ENCODE measurements at places on chromosomes 1 and 21.

- DNase-seq: no peak
Measured at GRCh38 chr21:17784180-17784598, 35.0 kb downstream of the C21orf91 start.

DNA sequence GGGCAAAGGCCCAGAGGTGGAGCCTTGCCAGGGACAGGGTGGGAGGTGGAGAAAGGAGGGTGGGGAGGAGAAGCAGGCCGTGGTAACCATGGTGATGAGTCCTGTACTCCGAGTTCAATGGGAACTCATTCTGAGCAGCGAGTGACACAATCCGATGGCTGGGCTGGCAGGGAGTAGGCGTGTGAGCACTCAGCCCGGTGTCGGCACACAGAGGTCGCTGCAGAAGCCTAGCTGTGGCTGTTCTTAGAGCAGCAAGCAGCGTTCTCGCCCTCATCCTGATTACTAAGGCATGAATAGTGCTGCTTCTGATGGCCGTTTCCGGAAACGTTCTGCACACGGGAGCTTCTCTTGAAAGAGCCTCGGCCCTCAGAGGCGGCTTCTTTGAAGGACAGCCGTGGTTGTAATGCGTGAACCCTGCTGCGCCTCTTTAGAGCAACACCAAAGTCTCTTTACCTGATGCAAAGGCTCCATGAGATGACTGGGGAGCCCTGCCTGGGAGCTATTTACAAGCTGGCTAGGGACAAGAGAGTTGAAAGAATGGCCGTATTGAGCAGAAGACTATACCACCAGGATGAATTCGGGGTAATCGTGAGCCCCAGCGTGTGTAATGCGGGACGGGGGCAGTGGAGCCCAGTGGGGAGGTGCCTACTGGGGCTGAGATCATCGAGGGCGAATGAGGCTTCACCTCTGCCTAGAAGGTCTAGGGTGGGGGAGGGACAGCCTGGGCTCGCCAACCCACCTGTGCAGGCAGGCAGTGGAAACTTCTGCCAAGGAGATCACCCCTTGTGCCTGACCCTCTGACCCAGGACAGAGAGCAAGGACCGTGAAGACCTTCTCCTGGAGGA, 72.8 kb upstream of the PAX7 start:
- DNase-seq: no peak

DNA sequence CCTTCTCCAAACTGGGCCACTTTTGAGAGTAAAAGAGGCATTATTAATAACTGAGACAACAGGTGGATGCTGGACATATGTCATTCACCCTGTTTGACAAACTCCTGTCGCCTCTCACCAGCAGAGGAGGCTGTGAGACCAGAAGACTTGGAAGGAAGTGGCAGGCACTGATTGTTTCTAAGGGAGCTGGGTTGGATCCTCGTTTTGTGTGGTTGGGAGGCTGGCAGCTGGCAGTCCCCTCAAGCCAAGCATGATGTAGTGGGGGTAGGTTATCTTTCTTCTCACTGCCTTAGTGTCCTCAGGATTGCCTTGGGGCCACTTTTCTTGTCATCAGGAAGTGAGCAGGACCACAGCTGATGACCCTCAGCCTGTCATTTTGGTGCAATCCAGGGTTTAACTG, 86.5 kb upstream of the KCNJ15 start:
- no peak for DNase-seq

- no peak for DNase-seq
Measured at GRCh38 chr21:42527489-42528158, 14.0 kb downstream of the SLC37A1 start.

DNA sequence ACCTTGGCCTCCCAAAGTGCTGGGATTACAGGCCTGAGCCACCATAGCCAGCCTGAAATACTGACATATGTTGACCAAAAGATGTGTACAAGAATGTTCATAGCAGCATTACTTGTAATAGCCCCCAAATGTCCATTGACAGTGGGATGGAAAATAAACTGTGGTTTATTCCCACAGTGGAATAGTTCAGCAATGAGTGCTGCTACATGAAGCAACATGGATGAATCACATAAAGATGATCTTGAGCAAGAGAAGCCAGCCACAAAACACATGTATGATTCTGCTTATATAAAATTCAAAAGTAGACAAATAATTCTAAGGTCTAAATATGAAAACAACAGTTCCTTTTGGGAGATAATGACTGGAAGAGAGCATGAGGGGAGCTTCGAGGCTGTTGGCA, 9.1 kb upstream of the CREG1 start:
- DNase-seq: no peak

DNA sequence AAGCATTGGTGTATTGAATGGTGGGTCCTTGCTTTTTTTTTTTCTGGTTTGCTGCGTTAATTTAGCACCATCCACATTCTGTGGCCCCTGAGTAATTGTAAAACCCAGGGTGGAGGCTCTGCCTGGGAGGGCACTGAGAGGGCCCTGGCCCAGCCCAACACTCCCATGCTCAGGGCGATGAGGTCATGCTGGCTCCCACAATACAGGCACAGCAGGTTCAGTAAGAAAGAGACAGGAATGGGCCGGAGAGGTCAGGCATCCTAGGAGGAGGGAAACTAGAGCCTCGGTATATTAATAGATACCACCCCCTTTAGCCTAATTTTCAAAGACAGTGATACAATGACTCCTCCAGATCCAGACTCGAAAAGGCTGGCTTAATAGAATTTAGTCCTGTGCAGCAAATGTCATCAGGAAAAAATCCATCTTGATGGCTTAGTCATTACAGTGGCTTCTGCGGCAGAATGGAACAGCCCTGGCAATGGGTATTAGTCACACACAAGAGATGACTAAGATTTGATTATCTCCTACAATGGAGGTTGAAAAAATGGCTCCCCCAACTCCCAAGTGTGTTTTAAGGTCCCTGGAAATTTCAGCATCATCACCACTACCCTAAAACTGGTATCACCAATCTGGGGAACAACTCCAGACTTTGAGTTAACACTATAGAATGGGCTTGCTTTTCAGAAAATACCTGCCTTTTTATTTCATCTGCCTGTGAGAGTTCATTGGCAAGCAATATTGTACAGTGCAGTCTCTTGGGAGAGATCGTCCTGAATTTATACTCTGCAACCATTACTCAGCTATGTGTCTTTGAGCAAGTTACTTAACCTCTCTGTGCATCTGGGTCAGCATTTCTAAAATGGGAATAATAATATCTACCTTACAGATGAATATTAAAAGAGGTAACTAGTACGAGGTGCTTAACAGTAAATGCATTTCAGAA, 43.9 kb upstream of the LYST start:
- peak; percentile 60 for DNase-seq

DNA sequence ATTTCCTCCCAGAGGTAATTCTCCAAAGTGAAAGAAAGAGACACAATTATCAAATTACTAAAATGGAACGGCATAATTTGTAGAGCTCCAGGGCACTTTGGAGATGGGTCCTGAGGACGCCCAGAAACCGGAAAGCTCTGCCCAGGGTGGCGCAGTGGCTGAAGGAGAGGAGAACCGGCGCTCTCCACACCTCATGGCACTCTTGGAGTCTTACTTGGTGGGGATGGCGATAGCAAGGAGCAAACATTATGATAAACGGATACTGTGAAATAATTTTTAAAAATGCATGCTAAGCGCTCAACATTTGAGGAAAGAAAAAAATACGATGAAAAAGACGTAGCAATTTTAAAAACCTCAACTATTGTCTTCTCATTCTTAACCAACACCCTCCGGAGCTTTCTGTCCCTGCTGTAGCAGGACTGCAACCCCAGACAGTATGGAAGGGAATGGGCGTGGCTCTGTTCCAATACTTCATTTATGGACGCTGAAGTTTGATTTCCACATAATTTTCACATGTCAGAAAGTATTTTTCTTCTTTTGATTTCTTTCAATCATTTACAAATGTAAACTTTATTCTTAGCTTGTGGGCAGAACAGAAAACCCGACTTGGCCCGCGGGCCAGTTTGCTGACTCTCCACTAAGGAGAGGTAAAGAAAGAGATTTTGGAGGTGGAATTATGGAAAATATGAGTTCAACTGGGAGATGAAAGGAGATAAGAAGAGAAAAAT, 1.1 kb downstream of the S100A11 start:
- peak; percentile 42 for DNase-seq

GRCh38 chr1:54324251-54325140, 81.7 kb downstream of the SSBP3 start:
- DNase-seq: no peak

GRCh38 chr1:194338241-194338948, 1152.0 kb upstream of the B3GALT2 start:
- no peak for DNase-seq

GRCh38 chr1:88451856-88452255, 232.2 kb upstream of the PKN2 start:
- DNase-seq: no peak

GRCh38 chr1:173857363-173857917, 10.3 kb downstream of the GAS5 start:
- DNase-seq: no peak

GRCh38 chr1:9684801-9685200, 33.3 kb downstream of the PIK3CD start:
- DNase-seq: no peak

DNA sequence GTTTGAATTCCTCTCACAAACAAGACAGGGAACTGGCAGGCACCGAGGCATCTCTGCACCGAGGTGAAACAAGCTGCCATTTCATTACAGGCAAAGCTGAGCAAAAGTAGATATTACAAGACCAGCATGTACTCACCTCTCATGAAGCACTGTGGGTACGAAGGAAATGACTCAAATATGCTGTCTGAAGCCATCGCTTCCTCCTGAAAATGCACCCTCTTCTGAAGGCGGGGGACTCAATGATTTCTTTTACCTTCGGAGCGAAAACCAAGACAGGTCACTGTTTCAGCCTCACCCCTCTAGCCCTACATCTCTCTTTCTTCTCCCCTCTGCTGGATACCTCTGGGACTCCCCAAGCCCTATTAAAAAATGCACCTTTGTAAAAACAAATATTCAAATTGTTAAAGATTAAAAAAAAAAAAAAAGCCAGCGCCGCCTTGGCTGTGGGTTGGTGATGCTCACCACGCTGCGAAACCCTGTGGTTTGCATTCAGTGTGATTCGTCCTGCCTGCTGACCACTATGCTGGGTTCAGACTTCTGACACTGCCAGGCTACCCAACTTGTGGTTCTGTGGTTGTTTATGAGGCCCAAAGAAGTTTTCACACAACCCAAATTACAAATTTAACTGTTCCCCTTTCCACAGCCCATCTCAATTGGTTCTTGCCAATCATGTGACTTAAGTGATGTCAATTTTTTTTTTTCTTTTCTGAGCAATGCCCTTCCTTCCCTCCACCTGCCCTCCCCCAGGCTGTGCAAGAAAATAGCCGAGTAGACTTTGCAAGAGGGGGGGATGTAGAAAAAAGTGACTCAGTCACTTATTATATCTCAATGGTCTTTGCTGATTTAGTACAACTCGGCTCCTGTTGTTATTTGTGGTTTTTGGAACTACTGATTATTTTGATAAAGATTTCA, at the start of gene RUNX1:
TSS of gene RUNX1 (minus strand) at position 597 of the 912 bp plus-strand sequence.
- DNase-seq: no peak

DNA sequence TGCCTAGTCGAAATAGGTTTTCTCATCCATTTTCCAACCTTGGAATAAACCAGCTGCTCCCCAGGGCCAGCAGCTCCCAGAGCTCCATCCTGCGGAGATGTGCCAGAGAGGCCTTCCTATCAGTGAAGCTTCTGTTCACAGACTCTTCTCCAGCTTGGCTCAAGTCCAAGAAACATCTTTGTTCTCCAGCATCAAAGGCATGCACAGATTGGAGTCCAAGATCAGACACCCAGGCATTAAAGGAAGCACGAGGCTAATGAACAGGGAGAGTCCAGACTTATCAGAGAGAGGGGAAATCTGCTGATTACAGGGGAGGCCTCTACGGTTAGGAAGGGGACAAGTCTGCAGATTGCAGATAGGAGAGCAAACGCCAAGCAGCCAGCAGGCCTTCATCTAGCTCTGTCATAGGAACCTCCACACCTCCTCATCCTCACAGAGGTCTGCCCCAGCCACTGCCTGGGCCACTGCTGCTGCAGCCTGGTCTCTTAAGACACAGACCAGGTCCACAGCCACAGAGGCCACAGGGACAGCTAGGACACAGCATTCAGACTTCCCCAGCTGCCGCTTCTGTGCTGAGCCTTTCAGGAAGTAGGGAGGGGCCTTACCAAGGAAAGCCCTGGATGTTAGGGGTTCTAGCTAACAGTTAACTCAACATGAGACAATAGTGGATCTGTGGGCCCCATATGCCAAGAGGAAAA, 3.4 kb downstream of the PRR9 start:
- DNase-seq: no peak

DNA sequence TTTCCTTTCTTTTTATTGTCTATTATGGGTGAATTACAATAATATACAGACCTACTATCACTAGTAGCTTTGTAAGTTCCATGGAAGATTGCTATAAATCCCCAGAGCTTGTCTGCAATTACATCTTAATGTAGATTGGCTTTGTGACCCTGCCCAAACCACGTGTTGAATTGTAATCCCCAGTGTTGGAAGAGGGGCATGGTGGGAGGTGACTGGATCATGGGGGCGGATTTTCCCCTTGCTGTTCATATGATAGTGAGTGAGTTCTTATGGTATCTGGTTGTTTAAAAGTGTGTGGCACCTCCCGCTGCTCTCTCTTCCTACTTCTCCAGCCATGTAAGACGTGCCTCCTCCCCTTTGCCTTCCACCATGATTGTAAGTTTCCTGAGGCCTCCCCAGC, 34.9 kb upstream of the CDC42BPA start:
- no peak for DNase-seq

DNA sequence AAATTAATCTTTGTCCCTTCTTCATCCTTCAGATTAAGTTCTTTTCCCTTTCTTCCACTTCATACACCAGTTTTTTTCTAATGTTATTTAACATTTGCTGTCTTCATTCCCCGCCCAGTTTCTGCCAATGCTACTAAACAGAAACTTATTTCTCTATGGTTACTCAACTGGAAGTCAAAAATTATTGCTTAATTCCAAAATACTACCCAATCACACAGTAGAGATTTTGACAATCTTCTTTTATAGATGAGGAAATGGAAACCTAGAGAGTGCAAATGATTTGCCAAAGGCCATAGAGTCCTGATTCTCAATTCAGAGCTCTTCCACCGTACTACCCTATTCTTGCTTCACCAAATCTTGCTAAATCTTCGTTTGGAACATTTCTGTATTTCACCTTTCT, 58.1 kb upstream of the SH3GLB1 start:
- no peak for DNase-seq

DNA sequence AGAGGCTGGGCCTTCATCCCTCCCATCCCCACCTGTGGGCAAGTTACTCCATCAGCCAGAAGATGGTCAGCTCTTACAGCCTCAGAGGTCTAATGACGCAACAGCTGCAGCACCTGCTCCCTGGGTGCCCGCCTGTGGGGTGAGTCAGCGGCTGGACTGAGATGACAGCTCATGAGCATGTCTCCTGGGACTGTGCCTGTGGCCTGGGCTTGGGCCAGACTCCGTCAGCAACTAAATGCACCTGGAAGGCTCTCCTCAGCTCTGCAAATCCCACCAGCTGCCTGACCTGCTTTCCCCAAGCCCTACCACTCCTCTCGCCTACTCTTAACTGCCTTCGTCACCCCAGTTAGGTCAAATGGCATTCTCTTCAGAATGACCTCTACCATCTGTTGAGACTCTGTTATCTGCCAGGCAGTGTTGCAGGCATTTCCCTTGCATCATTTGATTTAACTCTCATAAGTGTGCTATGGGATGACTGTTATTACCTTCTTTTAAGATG, 47.7 kb downstream of the ETS2 start:
- DNase-seq: no peak

- no peak for DNase-seq
Measured at GRCh38 chr1:10407201-10407600, 8.3 kb downstream of the PGD start.
